ENCODE measurements at places on chromosomes 5 and 9.

- no peak for DNase-seq
Observed at GRCh38 chr9:4596165-4596922, 65.8 kb upstream of the PLPP6 start.

GRCh38 chr9:97853844-97854695 lies 1.0 kb downstream of the FOXE1 start:
- DNase-seq = no peak

DNA sequence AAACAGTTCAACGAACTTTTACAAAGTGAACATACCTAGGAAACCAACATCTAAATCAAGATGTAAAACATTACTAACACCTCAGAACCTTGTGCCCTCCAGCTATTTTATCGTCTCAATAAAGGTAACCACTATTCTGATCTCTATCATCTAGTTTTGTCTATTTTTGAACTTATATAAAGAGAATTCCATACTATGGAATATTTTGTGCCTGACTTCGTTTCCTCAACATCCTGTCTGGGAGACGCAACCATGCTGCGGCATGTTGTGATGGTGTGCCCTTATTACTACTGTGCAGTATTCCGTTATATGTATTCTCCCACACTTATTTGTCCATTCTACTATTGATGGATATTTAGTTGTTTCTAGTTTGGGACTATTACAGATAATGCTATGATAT lies 99.2 kb downstream of the NR6A1 start:
- no peak for DNase-seq

DNA sequence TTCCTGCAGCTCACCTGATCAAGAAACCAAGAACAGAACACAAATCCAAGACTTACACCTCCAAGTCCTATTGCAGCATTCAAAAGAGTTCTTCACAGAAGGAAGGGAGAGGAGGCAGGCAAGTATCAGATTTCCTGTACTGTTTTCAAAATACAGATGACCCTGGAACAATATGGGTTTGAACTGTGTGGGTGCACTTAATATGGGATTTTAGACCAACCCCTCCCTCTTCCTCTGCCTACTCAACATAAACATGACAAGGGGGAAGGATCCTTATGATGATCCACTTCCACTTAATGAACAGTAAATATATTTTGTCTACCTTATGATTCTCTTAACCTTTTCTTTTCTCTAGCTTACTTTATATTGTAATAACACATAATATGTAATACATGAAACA lies 104.6 kb downstream of the ELAVL2 start:
- no peak for DNase-seq

Measured in T1000 (cell line).